ENCODE measurements at places on chromosomes 4 and X.
A peak's percentile ranks its signal among the peaks of the same experiment; 100 is the strongest.

DNA sequence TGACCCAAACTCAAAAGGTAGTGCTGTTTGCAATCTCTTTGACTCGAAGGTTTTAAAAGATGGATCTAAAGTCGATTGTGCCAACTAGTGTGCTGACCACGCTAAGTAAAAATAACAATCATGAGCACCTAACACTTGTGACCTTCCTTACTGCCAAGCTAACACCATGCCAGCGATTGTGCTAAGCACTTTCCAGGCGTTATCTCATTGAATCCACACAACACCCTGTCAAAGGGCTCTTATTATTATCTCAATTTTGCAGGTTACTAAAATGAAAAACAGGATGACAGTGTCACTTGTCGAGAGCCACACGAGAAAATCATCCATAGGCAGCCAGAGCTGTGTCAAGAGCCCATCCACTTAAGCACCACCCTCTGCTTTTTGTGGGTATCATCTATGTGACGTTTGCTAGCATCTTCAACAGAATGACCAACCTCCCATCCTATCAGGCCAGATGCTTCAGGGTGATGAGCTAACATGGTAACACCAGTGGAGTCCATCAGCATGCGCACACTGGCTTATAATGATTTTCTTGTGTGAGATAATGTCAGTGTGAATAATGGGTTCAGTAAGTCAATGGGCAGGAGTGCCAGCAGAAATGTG, 893 bp upstream of the GAB3 start:
- DNase-seq, result no peak

- no peak for DNase-seq
Measured at GRCh38 chrX:102154900-102155805, 624 bp downstream of the BEX5 start.

DNA sequence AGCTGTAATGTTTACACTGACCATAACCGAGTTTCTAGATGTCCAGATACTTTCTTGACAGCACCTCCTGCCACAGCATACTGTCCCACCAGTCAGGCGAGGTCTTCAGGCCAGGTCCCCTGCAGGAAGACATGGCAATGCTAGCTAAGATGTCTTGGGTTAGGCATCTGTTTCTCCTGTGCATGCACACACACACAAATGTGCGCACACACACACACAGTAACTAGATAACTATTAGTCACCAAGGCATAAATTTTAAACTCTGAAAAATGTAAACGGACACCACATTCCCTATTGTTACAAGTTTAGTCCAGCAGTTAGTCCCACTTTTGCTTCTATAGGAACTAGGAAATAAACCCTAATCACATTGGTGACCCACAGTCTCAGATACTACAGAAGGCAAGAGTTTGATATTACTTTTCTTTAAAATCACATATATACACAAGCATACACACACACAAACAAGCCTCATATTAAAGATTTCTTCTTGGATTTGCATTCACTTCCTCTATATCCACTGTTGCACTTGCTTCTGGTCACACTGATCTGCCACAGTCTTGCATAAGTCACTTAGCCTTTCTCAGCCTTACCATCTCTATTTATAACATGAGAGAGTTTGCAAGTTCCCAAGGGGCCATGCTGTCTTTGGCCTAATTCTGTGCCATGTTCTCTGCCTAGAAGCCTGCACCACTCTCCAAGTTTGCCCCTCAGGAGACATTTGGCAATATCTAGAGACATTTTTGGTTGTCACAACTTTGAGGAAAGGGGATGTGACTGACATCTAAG, 32.2 kb downstream of the IL21 start:
- DNase-seq, result peak; percentile 73

GRCh38 chr4:145482209-145483037, 770 bp downstream of the SMAD1 start:
- peak; percentile 83 for DNase-seq

DNA sequence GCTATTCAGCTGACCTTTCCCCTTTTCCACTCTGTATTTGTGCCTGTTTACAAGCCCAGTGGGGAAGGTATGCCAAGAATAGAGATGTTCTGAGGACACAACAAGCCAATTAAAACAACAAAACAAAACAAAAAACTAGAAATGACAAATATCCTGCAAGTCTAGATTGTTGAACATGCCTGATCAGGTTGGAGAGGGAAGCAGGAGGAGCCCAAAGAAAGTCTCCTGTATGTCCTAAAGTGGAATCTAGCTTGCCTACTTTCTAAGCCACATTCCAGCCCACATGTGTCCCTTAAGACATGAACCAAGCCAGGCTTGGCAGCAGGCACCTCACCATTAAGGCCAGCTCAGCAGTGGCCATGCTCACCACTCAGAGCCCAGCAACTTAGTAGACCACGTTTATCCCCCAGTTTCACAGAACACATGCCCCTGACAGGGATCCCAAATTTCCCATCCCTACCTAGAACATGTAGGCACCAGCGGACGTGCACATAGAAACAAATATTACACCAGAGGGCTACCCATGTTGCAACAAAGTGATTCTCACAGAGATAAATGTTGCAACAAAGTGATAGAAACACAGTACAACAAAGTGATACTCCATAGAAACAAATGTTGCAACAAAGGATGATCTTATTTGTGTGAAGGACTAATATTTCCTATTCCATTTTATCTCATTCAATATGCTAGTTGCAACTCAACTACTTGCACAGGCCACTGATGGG, 48.3 kb downstream of the CD99L2 start:
- no peak for DNase-seq

GRCh38 chrX:110425222-110426154, 66.8 kb downstream of the RTL9 start:
- DNase-seq, result no peak

GRCh38 chrX:50874876-50875275, 35.7 kb upstream of the BMP15 start:
- no peak for DNase-seq

DNA sequence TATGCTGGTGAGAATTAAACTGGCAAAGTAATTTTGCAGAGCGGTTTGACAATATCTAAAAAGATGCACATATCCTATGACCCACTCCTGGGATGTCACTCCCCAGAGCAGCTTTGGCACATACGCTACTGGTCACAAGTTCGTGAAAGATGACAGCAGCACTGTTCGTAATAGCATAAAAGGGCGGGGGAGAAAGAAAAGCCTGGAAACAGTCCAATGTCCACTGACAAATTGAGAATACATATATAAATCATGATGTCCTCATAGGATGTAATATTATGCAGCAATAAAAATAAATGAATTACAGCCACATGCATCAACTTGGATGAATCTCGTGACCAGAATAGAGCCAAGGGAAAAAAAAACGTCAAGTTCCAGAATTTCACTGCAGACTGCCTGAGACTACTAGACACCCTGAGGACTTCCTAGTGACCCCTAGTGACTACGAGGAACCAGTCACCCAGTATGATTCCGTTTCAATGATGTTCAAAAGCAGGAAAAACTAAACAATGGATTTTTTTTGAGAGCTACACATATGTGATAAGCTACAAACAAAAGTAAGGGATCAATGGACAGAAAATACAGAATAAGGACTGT, 1.8 kb downstream of the PCSK1N start:
- no peak for DNase-seq

DNA sequence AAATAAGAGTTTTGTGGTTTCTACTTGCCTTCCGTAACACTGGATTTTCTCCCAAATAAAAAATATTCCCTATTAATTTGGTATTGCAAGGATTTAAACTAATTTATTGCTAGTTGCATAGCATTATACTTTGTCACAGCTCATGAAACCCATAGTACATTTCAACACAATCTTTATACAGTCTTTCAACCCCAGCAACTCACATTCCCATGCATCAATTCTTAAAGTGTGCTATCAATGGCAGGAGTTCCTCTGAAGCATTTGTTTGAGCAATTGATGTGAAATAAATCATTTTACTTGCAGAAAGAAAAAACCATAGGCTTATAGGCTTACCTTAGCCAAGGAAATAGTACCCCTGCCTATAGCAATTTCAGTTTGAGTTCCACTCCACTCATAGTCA, 251.9 kb downstream of the PAPSS1 start:
- DNase-seq, result no peak

DNA sequence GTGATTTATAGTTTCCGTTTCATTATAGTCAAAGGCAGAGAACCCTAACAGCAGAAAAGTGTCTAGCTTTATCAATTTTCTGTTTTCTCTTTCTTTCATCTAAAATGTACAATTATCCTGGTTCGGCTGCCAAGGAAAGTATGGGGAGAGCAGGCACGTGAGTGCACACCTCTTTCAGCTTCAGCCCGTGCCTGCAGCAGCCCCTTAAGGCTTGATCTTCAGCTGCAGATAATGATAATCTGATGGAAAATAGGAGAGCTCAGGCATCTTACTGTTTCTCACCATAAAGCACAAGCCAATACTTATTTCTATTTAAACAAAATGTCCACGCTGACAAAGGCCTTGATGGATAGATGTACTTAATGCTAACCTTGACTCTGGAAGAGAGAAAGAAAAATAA, 334.4 kb downstream of the UNC5C start:
- no peak for DNase-seq

- no peak for DNase-seq
Measured at GRCh38 chr4:74997948-74998729, 65.2 kb downstream of the PARM1 start.

DNA sequence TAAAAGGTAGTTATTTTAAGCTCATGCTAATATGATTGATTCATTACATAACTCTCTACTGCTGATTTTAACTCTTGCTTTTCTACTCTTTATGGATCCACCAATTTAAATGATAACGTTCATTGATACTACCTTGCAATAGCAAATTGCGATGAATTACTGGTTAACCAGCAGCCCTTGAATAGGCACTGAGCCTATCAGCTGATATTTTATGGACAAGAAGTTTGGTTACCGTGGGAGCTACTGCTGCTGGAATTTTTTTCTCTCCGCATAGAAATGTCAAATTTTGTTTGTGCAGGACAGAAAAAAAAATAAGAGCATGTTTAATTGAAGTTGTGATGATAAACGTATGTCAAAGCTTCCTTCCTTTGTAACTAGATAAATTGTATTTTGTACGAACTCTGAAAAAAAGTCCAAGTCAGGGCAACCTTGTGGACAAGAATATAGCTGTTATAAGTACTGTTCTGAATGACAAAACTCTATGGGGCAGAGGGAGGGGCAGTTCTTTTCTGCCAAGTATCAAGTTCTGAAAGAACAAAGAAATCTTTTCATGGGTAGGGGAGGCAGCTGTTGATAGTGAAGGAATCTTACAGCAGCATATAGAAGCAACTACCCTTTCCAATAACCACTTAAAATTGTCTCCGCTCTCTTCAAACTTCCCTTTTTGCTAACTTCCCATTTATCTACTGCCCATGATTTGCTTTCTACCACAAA, 434.9 kb upstream of the PABPC4L start:
- DNase-seq, result no peak

DNA sequence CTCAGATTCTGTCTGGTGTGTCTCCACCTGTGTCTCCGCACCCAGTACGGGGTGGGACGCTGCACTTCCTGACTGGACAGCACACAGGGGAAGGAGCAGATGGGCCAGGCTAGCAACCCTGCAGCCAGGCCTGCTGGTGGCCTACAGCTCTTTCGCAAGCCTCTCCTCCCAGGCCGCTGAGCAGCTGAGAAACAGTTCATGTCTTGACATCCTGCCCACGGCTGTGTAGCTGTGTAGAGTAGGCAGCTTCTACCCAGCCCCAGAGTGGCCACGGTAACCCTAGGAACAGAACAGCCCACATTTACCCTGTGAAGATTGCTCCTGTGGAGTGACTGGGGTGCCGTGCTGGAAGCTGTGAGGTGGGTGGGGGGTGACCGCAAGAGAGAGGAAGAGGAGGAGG, 38.9 kb downstream of the CCNQ start:
- no peak for DNase-seq

DNA sequence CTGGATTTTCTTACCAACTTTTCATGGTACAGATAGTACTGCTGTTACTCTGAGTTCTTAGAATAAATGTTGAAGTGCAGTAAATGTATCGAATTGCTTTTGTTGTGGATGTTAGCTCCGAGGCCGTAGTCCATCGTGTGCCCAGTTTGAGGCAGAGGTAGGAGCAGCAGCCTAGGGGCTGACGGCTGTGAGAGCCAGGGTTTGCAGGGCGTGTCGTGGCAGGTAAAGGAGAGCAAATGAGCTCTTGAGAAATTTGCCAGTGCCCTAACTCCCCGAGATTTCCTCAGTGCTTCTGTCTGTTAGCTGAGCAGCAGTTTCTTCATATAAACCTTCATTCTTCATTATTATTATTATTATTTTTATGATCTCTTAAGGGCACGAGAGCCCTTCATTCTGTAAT, 21.6 kb downstream of the PRIMPOL start:
- no peak for DNase-seq

DNA sequence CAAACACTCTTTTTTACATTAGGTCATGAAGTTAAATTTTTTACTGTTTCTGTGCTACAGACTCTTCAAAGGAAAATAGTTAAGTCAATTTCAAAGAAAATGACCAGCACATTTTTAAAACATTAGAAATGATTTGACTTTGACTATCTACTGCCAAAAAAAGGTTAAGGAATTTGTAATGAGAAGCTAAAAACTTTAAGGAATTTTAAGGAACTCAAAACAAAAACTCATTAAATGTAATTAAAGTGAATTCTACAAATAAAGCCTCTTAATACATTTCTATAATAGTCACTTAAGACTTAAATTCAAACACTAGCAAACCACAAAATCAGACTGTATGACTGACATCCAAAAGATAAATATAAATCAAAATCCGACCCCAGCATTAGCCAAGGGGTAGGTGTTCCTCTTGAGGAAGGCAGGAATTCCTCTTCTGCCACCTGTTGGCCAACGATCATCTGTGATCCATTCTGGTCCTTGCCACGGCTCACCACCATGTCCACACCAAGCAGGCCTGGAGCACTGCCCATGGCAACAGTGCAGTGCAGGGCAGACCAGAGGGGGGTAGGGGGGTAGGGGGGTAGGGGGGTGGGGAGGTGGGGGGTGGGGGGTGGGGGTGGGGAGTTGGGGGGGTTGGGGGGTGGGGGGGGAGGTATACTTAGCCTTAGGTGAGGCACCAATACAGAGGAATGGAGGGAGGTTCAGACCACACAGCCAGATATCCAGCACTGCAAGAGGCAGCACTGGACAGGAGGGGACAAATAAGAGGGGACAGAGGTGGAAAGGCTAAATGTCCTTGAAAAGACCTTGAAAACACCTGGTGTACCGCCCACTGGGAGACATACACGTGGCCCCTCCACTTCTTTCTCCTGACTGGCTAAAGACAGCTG, 287.4 kb downstream of the CHIC1 start:
- DNase-seq, result no peak

GRCh38 chrX:8067754-8068462, 103.2 kb downstream of the VCX2 start:
- peak; percentile 0 for DNase-seq

- peak; percentile 45 for DNase-seq
Measured at GRCh38 chr4:93334003-93334402, 494.6 kb upstream of the ATOH1 start.

GRCh38 chr4:75289914-75290582, 224.2 kb downstream of the RCHY1 start:
- DNase-seq, result no peak
